ENCODE measurements at places on chromosomes 12 and 14. TPM values are rescaled to one million over a fixed set of nuclear protein-coding genes. Genes with fewer than 3 reads are reported as not detected.

The LIN7A gene
- not detected for total RNA-seq

The NANOG gene
- not detected for total RNA-seq

The SDSL gene
- total RNA-seq = 1.5 TPM

The LRFN5 gene
- total RNA-seq = not detected

The SNX6 gene
- 77.3 TPM for total RNA-seq

The SLCO1B1 gene
- total RNA-seq = not detected

The ABHD12B gene
- not detected for total RNA-seq
